ENCODE measurements at places on chromosomes 16 and 17. TPM values are rescaled to one million over a fixed set of nuclear protein-coding genes. Genes with fewer than 3 reads are reported as not detected.

SRCIN1 gene
- total RNA-seq = 8.4 TPM

DNA sequence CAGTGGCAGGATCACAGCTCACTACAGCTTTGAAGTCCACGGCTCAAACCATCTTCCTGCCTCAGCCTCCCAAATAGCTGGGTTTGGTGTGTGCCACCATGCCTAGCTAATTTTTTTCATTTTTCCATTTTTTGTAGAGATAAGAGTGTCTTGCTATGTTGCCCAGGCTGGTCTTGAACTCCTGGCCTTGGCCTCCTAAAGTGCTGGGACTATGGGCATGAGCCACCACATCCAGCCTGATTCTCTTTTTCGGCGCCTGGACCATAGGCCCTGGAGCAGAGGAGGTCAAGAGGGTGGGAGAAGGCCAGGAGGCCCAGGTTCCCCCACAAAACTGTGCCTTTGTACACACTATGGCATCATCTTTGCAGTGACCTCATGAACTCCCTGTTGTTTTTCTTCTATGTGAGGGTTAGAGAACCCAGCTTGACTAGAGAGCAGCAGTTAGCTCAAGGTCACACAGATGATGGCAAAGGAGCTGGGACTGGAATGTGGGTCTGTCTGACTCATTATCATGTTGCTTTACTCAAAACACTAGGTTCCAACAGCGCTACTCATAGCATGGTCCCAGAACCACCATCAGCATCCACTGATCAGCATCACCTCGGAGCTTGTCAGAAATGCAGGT, 16.3 kb downstream of the SCN4A start:
- H3K4me3 ChIP-seq = no peak overlapping the region
- H3K27ac ChIP-seq = no peak overlapping the region
- DNase-seq = no peak
- peaks cover 2% of the 10 kb centered on the region for H3K27me3 ChIP-seq
- no peaks in the 10 kb centered on the region for H3K36me3 ChIP-seq

GRCh38 chr16:68466174-68466573, 17.9 kb upstream of the SMPD3 start:
- no peak overlapping the region for H3K4me3 ChIP-seq
- H3K36me3 ChIP-seq = no peaks in the 10 kb centered on the region
- no peak for DNase-seq
- H3K27me3 ChIP-seq = peaks cover 6% of the 10 kb centered on the region

RTN4RL1 gene
- total RNA-seq = 0.47 TPM

GRCh38 chr16:3051494-3051893, 5.1 kb downstream of the MMP25 start:
- H3K4me1 ChIP-seq = no peaks in the 10 kb centered on the region
- H3K36me3 ChIP-seq = no peaks in the 10 kb centered on the region
- H3K27ac ChIP-seq = no peak overlapping the region
- H3K4me3 ChIP-seq = peak overlapping the region; percentile 5
- DNase-seq = no peak

- no peak for DNase-seq
- H3K4me3 ChIP-seq = no peak overlapping the region
- no peak overlapping the region for H3K27ac ChIP-seq
Observed at GRCh38 chr17:69710926-69711325, 296.4 kb downstream of the MAP2K6 start.

DNA sequence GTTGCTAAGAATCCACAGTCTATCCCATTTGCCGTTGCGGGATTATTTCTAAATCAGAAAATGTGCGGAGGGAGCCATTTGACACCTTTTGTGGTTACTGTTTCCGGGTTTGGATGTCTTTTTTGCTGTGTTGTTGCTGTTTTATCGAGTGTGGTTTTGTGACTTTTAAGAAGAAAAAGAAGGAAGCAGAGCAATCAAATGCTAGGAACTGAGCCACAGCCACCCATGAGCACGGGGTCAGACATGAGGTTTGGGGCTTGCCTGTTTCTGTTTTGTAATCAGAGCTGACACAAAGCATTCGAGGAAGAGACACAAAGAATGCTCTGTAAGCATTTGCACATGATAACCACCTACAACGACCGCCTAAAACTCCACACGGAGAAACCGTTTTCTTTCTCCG, 53.1 kb upstream of the CHMP6 start:
- H3K27me3 ChIP-seq = peaks cover 19% of the 10 kb centered on the region
- H3K4me1 ChIP-seq = peaks cover 28% of the 10 kb centered on the region
- no peaks in the 10 kb centered on the region for H3K36me3 ChIP-seq
- DNase-seq = no peak
- H3K27ac ChIP-seq = peak overlapping the region; percentile 47
- H3K4me3 ChIP-seq = peak overlapping the region; percentile 52

GRCh38 chr17:32564325-32564724, 77.5 kb downstream of the CDK5R1 start:
- H3K27me3 ChIP-seq = no peaks in the 10 kb centered on the region
- H3K36me3 ChIP-seq = no peaks in the 10 kb centered on the region
- no peak overlapping the region for H3K4me3 ChIP-seq
- no peak for DNase-seq

GRCh38 chr17:80849119-80849518, 142.5 kb upstream of the CHMP6 start:
- no peaks in the 10 kb centered on the region for H3K27me3 ChIP-seq
- DNase-seq = no peak
- H3K27ac ChIP-seq = no peak overlapping the region
- peaks cover 7% of the 10 kb centered on the region for H3K4me1 ChIP-seq

GRCh38 chr16:9970796-9971195, 211.4 kb downstream of the GRIN2A start:
- no peaks in the 10 kb centered on the region for H3K36me3 ChIP-seq
- H3K27me3 ChIP-seq = peaks cover 10% of the 10 kb centered on the region
- no peak overlapping the region for H3K4me3 ChIP-seq
- no peak overlapping the region for H3K27ac ChIP-seq
- DNase-seq = no peak

KRT32 gene
- not detected for total RNA-seq

DNA sequence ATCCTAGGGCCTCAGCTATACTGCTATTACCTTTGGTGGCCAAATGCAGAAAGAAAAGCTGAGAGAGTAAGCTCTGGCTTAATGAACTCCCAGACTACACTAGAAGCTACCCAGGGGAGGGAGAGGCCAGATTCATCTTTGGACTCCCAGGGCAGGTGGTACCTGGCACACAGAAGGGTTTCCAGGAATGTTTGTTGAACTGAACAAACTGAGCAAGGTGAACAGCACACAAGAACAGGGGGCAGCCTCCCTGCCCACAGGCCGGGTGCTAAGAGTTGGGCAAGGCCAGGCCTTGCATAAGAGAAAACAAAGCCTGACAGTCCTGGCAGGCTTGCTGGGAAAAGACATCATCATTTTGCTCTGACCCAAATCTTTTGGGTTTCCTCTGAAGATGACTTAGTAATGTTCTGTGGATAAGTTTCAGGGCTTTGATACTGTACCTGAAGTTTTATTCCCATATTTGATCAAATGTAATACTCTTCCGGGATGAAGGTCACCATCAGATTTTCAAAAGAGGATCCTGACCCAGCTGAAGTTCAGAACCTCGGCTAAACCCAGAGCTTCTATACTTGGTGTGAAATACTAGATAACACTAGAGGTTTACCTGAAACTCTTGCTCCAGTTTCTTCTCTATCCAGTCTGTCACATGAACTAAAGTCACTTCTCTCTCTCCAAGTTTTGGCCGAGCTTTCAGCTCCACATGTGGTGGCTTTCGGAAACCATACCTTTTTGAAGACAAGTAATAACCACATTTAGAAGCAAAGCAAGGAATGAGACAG, 20.5 kb upstream of the ERN1 start:
- peak overlapping the region; percentile 51 for H3K27ac ChIP-seq
- H3K36me3 ChIP-seq = peaks cover 23% of the 10 kb centered on the region
- H3K4me3 ChIP-seq = peak overlapping the region; percentile 48
- no peak for DNase-seq
- no peaks in the 10 kb centered on the region for H3K27me3 ChIP-seq

- H3K27me3 ChIP-seq = peaks cover 6% of the 10 kb centered on the region
- peaks cover 31% of the 10 kb centered on the region for H3K4me1 ChIP-seq
- no peak for DNase-seq
Observed at GRCh38 chr17:9256751-9257629, 235.7 kb downstream of the NTN1 start.

- no peak for DNase-seq
- no peaks in the 10 kb centered on the region for H3K36me3 ChIP-seq
- no peak overlapping the region for H3K27ac ChIP-seq
- no peak overlapping the region for H3K4me3 ChIP-seq
Observed at GRCh38 chr16:8493972-8494371, 96.3 kb downstream of the TMEM114 start.

USH1G gene
- total RNA-seq = not detected

PRRT2 gene
- 18.6 TPM for total RNA-seq

- no peak overlapping the region for H3K4me3 ChIP-seq
- no peaks in the 10 kb centered on the region for H3K36me3 ChIP-seq
- H3K27me3 ChIP-seq = peaks cover 33% of the 10 kb centered on the region
Observed at GRCh38 chr16:86046026-86046425, 147.1 kb downstream of the IRF8 start.

GRCh38 chr16:58831386-58831785, 97.3 kb upstream of the GOT2 start:
- H3K27ac ChIP-seq = no peak overlapping the region
- H3K36me3 ChIP-seq = no peaks in the 10 kb centered on the region
- H3K4me1 ChIP-seq = peaks cover 17% of the 10 kb centered on the region
- no peaks in the 10 kb centered on the region for H3K27me3 ChIP-seq
- DNase-seq = no peak
- no peak overlapping the region for H3K4me3 ChIP-seq

- peaks cover 5% of the 10 kb centered on the region for H3K4me1 ChIP-seq
- no peaks in the 10 kb centered on the region for H3K27me3 ChIP-seq
- DNase-seq = no peak
- H3K27ac ChIP-seq = no peak overlapping the region
- no peak overlapping the region for H3K4me3 ChIP-seq
- peaks cover 1% of the 10 kb centered on the region for H3K36me3 ChIP-seq
Observed at GRCh38 chr17:16241906-16242399, 24.9 kb downstream of the PIGL start.

GRB7 gene
- not detected for total RNA-seq

DNA sequence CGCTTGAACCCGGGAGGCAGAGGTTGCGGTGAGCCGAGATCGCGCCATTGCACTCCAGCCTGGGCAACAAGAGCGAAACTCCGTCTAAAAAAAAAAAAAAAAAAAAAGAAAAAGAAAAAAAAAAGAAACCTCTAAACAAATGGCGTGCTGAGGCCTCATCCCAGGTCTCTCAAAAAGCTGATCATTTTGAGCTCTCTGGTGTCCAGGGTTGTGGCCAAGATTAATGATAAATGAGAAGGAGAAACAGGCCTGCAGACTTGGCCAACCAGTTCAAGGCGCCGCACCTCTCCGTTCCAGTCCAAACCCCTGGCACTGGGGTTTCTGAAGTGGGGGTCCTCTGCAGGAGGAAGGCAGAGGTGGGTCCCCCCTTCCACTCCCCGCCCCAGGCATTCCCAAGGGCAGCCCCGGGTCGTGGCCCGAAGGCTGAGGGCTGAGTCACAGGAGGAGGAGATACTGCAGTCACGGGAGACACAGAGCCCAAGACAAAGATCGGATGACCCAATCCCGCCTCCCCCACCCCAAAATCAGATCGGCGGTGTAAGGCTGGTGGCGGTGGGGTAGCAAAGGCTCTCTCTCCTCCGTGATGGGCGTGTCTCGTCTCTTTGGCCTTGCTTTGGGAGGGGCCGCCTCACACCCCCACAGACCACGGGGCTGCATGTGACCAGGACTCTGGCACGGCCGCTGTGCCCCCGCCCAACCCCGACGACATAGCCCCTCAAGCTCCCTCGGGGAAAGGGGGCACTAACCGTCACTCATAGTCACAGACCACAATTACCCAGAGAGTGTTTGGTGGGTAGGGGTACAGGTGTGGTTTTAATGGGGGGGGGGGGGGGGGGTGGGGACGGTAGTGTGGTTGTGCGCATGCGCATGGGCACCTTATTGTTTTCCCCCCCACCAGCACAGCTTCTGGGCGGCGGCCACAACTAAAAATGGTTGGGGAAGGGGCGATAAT, 1.1 kb downstream of the VAT1 start:
- peaks cover 47% of the 10 kb centered on the region for H3K4me1 ChIP-seq
- no peak for DNase-seq
- peaks cover 2% of the 10 kb centered on the region for H3K36me3 ChIP-seq
- peak overlapping the region; percentile 78 for H3K27ac ChIP-seq
- peak overlapping the region; percentile 91 for H3K4me3 ChIP-seq
- H3K27me3 ChIP-seq = peaks cover 3% of the 10 kb centered on the region

DNA sequence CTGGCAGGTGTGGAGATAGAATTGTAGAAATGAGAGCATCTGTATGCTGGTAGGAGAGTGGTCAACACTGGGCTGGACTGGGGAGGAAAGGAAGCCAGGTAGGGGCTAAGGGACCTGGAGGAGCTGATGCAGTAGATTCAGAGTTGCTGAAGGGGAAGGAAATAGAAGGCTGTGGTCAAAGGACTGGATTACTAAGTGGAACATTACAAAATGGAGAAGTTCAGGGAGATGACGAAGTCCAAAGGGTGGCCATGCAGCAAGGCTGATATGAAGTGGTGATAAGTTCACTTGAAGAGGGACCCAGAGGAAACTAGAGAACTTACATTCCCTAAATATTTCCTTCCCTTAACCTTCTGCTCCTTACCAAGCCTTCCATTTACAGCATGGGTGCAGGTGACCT, 8.6 kb upstream of the CCL2 start:
- no peaks in the 10 kb centered on the region for H3K4me1 ChIP-seq
- no peak overlapping the region for H3K4me3 ChIP-seq
- no peaks in the 10 kb centered on the region for H3K36me3 ChIP-seq
- peaks cover 8% of the 10 kb centered on the region for H3K27me3 ChIP-seq
- DNase-seq = no peak

DNA sequence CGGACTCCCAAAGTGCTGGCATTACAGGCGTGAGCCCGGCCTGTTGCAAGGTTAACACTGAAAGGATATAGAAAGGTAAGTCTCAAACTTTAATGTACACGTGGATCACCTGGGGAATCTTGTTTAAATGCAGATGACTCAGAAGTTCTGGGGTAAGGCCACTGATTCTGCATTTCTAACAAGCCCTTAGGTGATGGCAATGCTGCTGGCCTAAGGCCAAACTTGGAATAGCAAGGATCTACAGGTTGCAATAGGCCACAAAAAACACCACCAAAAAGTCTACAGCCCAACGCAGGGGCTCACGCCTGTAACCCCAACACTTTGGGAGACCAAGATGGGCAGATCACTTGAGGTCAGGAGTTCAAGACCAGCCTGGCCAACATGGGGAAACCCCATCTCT, 4.2 kb downstream of the CMTM4 start:
- no peaks in the 10 kb centered on the region for H3K36me3 ChIP-seq
- no peak overlapping the region for H3K4me3 ChIP-seq
- no peak for DNase-seq
- H3K4me1 ChIP-seq = peaks cover 26% of the 10 kb centered on the region
- no peak overlapping the region for H3K27ac ChIP-seq

- H3K4me1 ChIP-seq = no peaks in the 10 kb centered on the region
- H3K27ac ChIP-seq = no peak overlapping the region
- no peaks in the 10 kb centered on the region for H3K27me3 ChIP-seq
- H3K36me3 ChIP-seq = peaks cover 15% of the 10 kb centered on the region
Observed at GRCh38 chr16:63789603-63790002, 1332.3 kb downstream of the CDH11 start.
